ENCODE measurements at places on chromosomes 1 and 21.

DNA sequence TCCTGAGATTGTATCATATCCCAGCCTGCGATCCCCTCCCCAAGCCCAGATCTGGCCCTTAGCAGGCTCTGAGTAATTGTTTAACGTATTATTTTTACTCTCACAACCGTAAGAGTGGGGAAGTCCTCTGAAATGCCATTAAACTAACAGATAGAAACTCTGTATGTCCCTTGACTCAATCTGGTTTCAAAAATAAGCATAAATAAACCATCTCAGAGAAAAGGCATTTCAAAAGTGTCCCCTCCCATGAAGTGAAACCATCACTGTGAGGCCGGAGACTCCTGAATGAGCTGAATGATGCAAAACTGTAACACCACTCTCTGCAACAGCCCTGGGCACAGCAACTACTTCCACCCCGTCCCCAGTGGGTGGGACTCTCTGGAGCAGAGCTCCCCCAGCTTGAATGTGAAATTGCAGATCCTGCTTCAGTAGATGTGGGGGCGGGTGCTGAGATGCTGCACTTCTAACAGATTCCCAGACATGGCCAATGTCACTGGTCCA, 104.1 kb downstream of the SYF2 start:
- peak; percentile 82 for DNase-seq

- DNase-seq = no peak
Observed at GRCh38 chr1:208153386-208153785, 90.8 kb downstream of the PLXNA2 start.

GRCh38 chr1:27192039-27192529, 37.2 kb upstream of the SLC9A1 start:
- DNase-seq = peak; percentile 70

GRCh38 chr1:164518692-164519332, 40.2 kb upstream of the PBX1 start:
- DNase-seq = no peak

GRCh38 chr1:217133958-217134856, 411.0 kb upstream of the ESRRG start:
- no peak for DNase-seq

Data from inflammatory macrophage treated with lipopolysaccharide for 1 hour (primary cell).